ENCODE measurements at places on chromosomes 2 and 18.

- DNase-seq, result no peak
These were observed 273.6 kb downstream of the SCG2 start for GRCh38 chr2:223328578-223328977.

DNA sequence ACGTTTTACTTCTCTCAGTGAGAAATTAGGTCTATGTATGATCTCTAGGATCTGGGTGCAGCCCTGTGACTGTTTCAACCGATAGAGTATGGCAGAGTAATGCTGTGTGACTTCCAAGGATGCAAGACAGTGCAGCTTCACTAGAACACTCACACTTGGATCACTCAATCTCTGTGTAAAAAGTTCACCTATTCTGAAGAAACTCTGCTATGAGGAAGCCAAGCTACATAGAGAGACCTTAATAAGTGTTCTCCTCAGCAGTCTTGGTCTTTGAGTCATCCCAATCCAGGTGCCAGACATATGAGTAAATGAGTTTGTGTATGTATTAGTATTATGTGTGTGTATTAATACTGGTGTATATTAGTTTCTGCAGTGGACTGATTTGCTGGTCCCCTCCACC, 335.0 kb downstream of the NR4A2 start:
- no peak for DNase-seq

DNA sequence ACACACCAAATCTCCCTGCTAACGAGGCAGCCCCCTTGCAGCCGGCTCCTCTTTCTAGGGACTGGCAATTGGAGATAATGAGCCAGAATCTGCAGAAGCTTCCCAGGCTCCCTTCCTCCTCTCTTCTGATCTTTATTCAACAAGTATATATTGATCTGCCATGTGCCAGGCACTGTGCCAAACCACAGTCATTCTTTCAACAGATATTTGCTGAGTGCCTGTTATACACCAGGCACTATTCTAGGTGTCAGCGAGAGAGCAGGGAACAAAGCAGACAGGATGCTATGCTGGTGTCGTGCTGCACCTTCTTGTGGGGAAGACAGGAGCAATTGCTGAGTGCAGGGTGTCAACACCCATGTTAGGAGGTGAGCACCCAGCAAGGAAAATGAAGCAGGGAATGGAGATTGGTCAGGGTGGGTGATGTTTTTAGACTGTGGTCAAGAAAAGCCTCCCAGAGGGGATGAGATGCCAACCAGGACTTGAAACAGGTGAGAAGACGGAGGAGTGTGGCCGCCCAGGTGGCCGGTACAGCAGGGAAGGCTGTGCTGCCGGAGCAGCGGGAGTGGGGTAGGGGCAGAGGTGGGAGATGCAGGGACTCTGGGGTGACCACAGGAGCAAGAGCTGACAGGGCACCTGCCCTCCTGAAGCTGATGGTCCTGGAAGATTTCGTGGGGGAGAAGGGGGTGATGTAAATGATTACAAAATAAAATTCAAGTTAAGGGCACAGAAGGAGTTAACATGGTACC, 307.6 kb upstream of the RAB12 start:
- no peak for DNase-seq

DNA sequence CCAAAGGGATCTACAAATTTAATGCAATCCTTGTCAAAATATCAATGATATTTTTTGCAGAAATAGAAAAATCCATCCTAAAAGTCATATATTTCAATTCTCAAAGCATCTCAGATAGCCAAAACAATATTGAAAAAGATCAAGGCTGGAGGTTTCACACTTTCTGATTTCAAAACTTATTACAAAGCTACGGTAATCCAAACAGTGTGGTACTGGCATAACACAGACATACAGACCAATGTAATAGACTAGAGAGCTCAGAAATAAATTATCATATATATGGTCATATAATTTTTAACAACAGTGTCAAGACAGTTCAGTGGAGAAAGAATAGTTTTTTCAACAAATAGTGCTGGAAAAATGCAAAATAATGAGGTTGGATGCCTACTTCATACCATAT, 40.3 kb upstream of the PROKR1 start:
- no peak for DNase-seq

GRCh38 chr2:152425765-152426727, 91.1 kb downstream of the FMNL2 start:
- no peak for DNase-seq

- no peak for DNase-seq
These were observed 10.2 kb downstream of the LRRFIP1 start for GRCh38 chr2:237637429-237638135.

- DNase-seq, result no peak
These were observed 310.3 kb downstream of the SS18 start for GRCh38 chr18:25780105-25780504.

DNA sequence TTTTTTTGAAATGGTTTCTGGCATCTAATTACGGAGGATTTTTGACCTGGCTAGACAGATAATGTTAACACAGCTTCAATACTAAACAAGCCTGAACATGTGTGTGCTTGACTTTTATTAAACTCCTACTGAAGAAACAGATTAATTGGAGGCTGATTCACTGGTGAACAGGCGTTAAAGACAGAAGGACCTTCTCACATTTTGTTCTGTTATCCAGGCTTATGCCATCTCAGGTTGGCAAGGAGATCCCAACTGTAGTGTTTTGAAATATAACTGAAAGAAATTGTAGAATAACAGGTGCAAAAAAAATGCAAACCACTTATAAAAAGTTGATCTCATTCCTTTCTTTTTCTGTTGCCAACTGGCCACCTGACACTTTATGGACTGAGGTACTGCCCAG, 269.6 kb downstream of the ARHGAP15 start:
- no peak for DNase-seq

GRCh38 chr2:207182911-207183310, 17.2 kb upstream of the KLF7 start:
- no peak for DNase-seq

- no peak for DNase-seq
These were observed 128.4 kb downstream of the IKZF2 start for GRCh38 chr2:213022987-213023386.

- no peak for DNase-seq
These were observed at the start of gene REEP1 for GRCh38 chr2:86337244-86337835. Gene REEP1 (minus strand): TSS chr2:86337626. CDS start chr2:86337510, 116 bp downstream.

GRCh38 chr2:152336854-152337510, 2.0 kb downstream of the FMNL2 start:
- peak; percentile 36 for DNase-seq

DNA sequence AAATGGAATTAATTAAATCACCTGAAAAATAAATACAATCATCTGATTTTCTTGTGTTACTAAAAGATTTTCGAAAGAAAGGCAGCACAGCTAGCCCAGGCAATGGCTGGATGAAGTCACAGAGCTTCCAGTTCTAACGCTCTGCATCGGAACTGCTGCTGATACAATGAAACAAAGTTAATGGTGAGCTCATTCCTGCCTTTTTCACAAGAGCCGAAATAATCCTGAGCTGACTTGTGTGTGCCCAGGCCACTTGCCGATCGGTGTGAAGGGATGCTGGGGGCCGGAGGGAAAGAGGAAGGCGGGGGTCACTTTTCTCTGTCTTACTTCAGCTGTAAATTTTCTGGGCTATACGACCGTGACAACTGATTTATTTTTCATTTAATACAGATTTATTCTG, 149.5 kb downstream of the INO80D start:
- DNase-seq, result no peak

DNA sequence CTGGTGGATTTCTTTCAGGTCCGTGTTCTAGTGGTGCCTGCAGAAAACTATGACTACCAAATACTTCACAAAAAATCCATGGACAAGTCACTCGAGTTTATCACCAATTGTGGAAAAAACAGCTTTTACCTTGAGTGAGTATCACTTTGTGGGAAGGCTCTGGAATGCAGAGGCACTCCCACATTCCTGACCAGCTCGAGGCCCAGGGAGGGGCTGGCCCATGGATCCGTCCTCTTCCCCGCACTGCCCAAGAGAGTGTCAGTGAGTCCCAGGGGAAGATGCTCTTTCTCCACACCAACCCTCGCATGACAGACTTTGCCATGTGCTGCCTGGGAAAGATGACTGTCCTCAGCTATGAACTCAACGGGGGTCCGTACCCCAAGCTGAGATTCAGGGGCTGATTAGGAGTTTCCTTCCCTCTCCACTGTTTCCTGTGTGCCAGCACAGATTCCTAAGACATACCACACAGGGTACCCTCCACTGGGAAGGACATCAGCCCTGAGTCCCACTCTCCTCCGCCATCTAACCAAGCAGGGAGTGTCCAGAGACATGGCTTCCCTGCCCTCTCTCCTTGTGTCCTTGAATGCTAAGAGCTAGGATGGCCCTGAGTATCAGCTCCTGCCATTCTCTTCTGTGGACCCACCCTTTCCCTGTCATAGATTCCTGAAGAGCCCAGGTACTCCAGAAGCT, 155.9 kb downstream of the LAMA3 start:
- DNase-seq, result no peak

GRCh38 chr2:232977438-232977971, 35.6 kb downstream of the NGEF start:
- peak; percentile 16 for DNase-seq

GRCh38 chr2:214529021-214529420, 118.2 kb downstream of the VWC2L start:
- DNase-seq, result no peak

- no peak for DNase-seq
These were observed 66.3 kb downstream of the NYAP2 start for GRCh38 chr2:225465827-225466226.

GRCh38 chr18:76817888-76818611, 4.3 kb upstream of the ZNF236 start:
- no peak for DNase-seq

GRCh38 chr2:233850745-233851144, 3.6 kb downstream of the HJURP start:
- no peak for DNase-seq

- no peak for DNase-seq
These were observed 77.3 kb upstream of the KCNH7 start for GRCh38 chr2:162915858-162916257.

DNA sequence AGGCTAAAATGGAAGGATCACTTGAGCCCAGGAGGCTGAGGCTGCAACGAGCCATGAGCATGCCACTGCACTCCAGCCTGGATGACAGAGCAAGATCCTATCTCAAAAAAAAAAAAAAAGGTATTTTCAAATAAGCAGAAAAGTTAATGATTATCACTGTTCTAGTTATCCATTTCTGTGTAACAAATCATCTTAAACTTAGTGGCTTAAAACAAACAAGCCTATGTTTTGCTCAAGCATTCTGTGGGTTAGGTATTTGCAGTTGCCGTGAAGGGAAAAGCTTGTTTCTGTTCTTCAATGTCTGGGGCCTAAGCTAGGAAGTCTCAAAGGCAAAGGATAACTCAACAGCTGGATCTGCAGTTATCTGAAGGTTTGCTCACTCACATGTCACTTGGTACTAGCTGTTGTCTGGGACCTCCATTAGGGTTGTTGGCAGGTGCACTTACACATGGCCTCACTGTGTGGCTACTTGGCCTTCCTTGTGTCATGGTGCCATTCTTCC, 14.1 kb downstream of the MFF start:
- no peak for DNase-seq

GRCh38 chr2:17506736-17507616, 11.3 kb downstream of the RAD51AP2 start:
- no peak for DNase-seq

GRCh38 chr2:54728669-54729120, 5.2 kb downstream of the EML6 start:
- DNase-seq, result no peak

DNA sequence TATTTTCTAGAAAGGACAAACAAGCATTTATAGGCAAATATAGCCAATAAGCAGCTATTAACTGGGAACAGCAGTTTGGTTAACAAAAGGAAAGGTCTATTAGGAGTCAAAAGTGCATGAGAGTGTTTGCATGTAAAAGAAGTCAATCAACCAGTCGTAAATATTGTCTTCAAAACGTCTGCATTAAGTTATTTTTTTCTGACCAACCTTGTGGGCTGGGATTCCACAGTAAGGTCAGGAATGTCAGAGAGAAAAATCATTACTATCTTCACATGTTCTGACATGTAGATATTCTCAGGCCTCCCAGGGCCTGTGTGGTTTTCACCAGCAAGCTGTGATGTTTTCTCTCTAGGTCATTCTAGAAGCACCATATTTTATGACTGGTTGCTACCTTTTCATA, 922.5 kb downstream of the SUCLG1 start:
- DNase-seq, result no peak

- DNase-seq, result peak; percentile 28
These were observed 180.4 kb downstream of the MBD5 start for GRCh38 chr2:148201075-148202004.

GRCh38 chr2:183034806-183035205, 3.5 kb downstream of the NCKAP1 start:
- DNase-seq, result no peak

- no peak for DNase-seq
These were observed 48.8 kb upstream of the ZDBF2 start for GRCh38 chr2:206225435-206226232.

GRCh38 chr2:197838579-197838978, 34.2 kb downstream of the PLCL1 start:
- DNase-seq, result no peak

GRCh38 chr2:236318401-236318800, 54.2 kb upstream of the ASB18 start:
- no peak for DNase-seq

DNA sequence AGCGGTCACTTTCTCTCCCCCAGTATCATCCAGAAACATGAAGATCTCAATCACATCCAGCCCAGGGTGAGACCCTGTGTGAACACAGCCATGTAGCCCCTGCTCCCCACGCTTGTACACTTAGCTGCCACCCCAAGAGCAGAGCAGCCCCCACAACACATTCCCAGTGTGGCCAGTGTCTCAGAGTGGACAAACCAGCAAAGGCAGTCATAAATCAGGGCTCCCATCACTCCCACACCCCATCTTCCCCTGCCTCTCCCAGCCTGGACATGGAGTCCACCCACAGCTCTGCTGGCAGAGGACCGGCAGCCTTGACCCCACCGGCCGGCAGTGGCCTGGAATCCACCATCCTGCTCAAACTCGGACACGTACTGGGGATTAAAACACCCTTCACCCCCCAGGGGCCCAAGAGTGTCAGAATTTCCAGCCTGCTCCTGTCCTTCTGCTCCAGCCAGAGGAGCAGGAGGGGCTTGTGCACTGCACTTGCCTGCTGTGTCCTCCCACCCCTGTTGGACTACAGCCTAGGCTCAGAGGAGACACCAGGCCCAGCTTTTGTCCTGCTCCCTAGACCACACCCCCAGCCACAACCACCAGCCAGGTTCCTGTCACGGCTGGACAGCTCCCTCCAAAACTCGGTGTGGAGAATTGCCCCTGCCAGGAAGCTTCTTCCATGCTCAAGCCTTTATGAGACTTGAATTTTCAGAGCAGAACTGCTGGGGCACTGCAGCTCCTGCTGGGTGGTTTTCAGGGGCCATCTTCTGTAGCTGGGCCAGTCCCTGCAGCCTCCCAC, 206.1 kb downstream of the SMAD2 start:
- no peak for DNase-seq

DNA sequence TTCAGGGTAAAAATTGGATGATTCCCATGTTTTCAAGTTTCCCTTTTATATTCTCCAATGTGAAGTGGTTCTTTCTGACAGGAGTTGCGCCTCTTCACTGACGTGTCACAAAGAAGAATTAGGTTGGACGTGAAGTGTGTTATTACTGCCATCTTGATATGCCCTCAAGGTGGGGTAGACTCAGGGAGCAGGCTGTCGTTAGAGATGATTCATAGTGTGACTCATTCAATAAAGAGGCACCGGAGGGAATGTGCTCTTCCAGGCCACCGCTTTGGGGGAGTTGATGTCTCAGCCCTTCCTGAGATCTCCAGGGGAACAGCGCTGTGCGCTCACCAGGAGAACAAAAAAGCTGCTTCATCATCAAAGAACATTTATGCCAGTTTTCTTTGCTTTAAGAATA, 3.6 kb upstream of the DGKD start:
- peak; percentile 60 for DNase-seq
